Mesendoderm (in vitro differentiated cells): ENCODE measurements at places on chromosomes 4 and X.
A peak's percentile ranks its signal among the peaks of the same experiment; 100 is the strongest.

- no peak overlapping the region for H3K4me3 ChIP-seq
- DNase-seq, result no peak
- no peaks in the 10 kb centered on the region for H3K36me3 ChIP-seq
- no peak overlapping the region for H3K27ac ChIP-seq
- no peaks in the 10 kb centered on the region for H3K27me3 ChIP-seq
- H3K4me1 ChIP-seq, result no peaks in the 10 kb centered on the region
These were observed 320.2 kb upstream of the GATB start for GRCh38 chr4:152081024-152081423.

DNA sequence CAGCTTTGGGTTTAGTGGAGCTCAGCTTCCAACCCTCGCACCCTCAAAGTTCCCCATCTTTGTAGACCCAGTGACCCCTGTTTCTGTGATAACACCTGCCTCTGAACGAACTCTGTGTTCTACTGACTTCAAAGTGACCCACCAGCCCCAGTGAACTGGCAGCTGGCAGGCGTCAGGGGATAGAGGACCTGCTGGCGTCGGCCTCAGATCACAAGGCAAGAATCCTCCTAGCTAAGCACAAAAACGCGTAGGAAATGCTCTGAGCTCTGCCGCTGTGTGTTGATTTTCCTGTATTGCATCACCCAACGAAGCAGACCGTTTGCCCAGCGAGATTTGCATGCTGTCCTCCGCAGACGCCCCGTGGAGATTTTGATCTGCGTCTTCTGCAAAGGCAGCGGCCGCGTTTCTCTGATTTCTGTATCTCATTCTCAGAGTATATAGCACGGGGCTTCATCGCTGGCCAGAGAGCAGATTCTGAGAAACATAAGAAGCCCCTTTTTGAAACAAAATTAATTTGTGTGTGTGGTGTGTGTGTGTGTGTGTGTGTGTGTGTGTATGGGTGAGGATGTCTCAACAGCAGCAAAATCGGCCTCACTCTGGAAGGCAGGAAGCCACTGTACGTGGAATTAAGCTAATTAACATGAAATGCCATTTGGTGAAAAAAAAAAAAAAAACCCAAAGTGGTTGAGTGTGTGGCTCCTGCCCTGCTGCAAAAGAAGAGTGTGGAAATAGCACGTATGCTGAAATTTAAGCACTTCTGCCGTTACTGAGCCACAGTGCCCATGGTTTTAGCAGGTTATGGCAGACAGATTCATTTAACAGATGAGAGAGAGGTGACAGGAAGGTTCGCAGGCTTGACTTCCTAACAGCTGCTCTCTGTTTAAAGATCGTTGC, 29.2 kb upstream of the ASMTL start:
- peak overlapping the region; percentile 27 for H3K27ac ChIP-seq
- no peaks in the 10 kb centered on the region for H3K36me3 ChIP-seq
- no peaks in the 10 kb centered on the region for H3K27me3 ChIP-seq
- H3K4me1 ChIP-seq, result no peaks in the 10 kb centered on the region
- DNase-seq, result peak; percentile 94

- no peak overlapping the region for H3K4me3 ChIP-seq
- no peak overlapping the region for H3K27ac ChIP-seq
- H3K4me1 ChIP-seq, result no peaks in the 10 kb centered on the region
- H3K36me3 ChIP-seq, result no peaks in the 10 kb centered on the region
These were observed 8.9 kb upstream of the IGSF1 start for GRCh38 chrX:131298036-131298435.

DNA sequence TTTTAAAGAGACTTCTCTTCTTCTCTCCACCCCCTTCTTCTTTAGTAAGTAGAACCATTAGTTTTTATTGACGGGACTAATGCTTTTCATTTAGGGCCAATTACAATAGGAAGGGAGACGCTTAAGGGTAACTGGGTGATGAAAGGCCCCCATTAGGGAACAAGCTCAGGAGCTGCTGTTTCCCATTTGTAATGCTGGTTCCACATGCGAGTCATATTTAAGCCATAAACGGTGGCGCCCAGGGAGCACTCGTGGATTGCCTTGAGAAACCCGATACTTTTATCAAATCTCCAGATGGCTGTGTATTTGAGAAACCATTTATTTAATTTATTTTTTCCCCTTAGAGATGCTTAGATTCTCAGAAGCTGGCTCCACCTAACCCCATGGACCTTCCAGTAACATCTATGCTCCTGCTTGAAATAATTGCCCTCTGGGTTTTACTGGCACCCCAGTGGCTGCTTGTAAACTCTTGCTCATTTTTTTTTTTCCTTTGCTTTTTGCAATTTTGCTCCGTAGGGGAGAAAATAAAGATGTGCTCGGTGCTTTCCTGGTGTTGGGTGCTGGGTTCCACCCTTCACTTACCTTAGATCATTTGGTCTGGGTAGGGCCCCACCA, 124.2 kb upstream of the MSX1 start:
- DNase-seq, result no peak
- no peaks in the 10 kb centered on the region for H3K36me3 ChIP-seq
- no peak overlapping the region for H3K4me3 ChIP-seq
- H3K27ac ChIP-seq, result no peak overlapping the region
- H3K4me1 ChIP-seq, result no peaks in the 10 kb centered on the region

- H3K4me3 ChIP-seq, result no peak overlapping the region
- no peaks in the 10 kb centered on the region for H3K4me1 ChIP-seq
- H3K36me3 ChIP-seq, result no peaks in the 10 kb centered on the region
- H3K27ac ChIP-seq, result no peak overlapping the region
These were observed 61.9 kb downstream of the ARHGAP10 start for GRCh38 chr4:147793569-147794313.

DNA sequence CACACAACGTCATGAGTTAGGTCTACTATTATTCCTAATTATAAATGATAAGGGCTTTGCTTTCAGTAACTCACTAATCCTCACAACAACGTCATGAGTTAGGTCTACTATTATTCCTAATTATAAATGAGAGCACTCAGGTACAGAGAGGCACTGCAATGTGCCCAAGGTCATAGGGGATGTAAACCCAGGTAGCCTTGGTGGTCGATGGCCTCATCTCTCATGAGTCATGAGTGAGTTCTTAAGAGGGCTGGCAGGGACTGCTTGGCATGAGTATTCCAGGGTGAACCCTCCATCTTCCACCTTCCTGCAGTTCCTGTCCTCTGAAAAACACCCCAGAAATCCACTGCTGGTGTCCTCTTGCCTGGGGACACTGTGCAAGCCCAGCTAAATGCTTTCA, 317.1 kb downstream of the STK32B start:
- no peaks in the 10 kb centered on the region for H3K36me3 ChIP-seq
- no peaks in the 10 kb centered on the region for H3K27me3 ChIP-seq
- H3K4me1 ChIP-seq, result no peaks in the 10 kb centered on the region
- no peak overlapping the region for H3K27ac ChIP-seq
- no peak overlapping the region for H3K4me3 ChIP-seq

DNA sequence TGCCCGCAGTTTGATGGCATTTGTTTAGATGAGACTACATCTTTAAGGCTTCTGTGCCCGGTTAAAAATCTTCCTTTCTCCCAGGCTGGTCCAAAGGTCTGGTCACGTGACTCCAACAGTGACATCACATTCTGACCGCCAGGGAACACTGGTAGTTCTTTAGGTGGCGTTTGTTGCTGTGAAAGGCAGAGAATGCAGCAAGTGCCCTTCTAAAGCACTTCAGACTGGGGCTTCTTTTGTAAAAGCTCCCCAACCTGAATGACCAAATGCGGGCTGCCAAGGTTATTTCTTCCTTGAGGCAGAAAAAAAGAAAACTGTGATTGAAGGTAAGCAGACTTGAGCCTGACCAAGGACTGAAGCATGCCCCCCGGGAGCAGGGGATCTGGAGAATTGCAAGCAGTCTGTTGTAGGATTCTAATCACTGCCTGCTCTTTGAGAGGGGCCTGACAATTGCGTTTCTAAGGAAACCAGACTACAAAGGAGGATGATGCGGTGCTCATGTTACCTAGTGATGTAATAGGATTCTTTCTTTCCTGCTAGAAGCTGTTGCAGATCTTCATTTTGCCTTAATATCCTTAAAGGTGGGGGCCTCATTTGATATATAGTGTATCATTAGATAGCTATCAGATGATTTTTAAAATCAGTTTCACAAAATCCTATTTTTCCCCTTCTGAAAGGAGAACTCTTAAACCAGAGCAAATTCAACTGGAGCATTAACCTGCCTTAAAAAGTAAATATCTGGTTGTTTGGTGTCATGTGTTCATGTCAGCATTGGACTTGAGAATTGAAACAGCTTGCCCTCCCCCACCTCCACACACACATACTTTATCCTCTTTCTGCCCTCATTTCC, 133.1 kb downstream of the AKAP4 start:
- H3K36me3 ChIP-seq, result no peaks in the 10 kb centered on the region
- H3K27ac ChIP-seq, result peak overlapping the region; percentile 62
- H3K27me3 ChIP-seq, result no peaks in the 10 kb centered on the region
- H3K4me3 ChIP-seq, result no peak overlapping the region
- no peaks in the 10 kb centered on the region for H3K4me1 ChIP-seq
- DNase-seq, result peak; percentile 94

GRCh38 chr4:152044331-152045036, 283.7 kb upstream of the GATB start:
- H3K27ac ChIP-seq, result no peak overlapping the region
- no peak for DNase-seq
- H3K36me3 ChIP-seq, result no peaks in the 10 kb centered on the region
- no peak overlapping the region for H3K4me3 ChIP-seq
- H3K4me1 ChIP-seq, result no peaks in the 10 kb centered on the region
- no peaks in the 10 kb centered on the region for H3K27me3 ChIP-seq

DNA sequence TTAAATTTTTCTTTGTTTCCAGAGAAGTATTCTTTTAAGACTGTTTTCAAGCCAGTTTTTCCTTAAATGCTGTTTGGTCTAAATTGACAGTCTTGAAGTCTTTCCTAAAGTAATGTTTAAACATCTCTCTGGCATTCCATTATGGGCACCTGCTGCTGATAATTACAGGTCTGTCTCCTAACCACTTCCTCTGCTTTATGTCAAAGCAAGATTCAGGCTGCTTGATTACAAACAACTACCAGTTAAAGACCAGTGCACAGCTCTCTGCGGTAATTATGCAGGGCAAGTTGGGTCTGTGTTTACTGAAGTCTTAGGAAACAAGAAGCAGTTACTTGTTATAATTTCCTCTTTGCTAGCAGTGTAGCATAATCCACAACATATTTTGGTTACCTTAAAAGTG, 17.6 kb downstream of the UNC5C start:
- no peak for DNase-seq
- H3K4me3 ChIP-seq, result no peak overlapping the region
- H3K27me3 ChIP-seq, result no peaks in the 10 kb centered on the region
- H3K36me3 ChIP-seq, result no peaks in the 10 kb centered on the region

- DNase-seq, result no peak
- peaks cover 2% of the 10 kb centered on the region for H3K4me1 ChIP-seq
- H3K27ac ChIP-seq, result no peak overlapping the region
- no peaks in the 10 kb centered on the region for H3K27me3 ChIP-seq
These were observed 23.1 kb upstream of the KLHL2 start for GRCh38 chr4:165184220-165184619.

DNA sequence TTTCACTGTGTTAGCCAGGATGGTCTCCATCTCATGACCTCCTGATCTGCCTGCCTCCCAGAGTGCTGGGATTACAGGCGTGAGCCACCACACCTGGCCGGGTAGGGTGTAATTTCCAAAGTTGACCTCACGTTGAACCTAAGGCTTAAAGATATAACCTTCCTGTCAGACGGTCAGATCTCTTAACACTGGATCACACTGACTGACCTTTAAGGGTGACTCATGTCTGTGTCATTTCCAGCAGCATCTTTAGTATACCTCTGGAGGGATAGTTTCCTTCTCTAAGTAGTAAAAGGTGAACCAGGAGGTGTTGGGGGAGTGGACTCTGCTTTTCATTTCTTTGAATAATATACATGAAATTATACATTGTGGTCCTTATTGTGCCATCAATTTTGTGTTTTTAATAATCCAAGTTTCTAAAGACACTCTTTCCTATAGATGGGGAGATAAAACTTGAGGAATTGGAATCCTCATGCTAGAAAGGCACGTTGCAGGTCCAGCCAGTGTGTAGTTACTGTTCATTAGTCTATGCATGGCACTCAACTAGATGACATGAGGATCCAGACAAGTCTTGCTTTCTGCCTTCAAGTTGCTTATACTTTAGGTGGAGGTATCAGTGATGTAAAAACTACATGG, 45.7 kb downstream of the ARHGAP10 start:
- no peak overlapping the region for H3K27ac ChIP-seq
- H3K4me1 ChIP-seq, result peaks cover 2% of the 10 kb centered on the region
- no peaks in the 10 kb centered on the region for H3K27me3 ChIP-seq

GRCh38 chrX:386768-387575, at the start of gene PPP2R3B:
TSS of gene PPP2R3B (minus strand) at chrX:386907. CDS start at chrX:386691, 216 bp downstream.
- no peaks in the 10 kb centered on the region for H3K4me1 ChIP-seq
- H3K27ac ChIP-seq, result peak within 1 kb of the TSS; percentile 62
- peak; percentile 98 for DNase-seq
- H3K36me3 ChIP-seq, result no peaks in the 10 kb centered on the region

GRCh38 chr4:175635546-175635945, 176.5 kb downstream of the GPM6A start:
- no peak overlapping the region for H3K27ac ChIP-seq
- H3K4me3 ChIP-seq, result no peak overlapping the region
- no peaks in the 10 kb centered on the region for H3K36me3 ChIP-seq
- H3K4me1 ChIP-seq, result no peaks in the 10 kb centered on the region
- DNase-seq, result no peak
- H3K27me3 ChIP-seq, result no peaks in the 10 kb centered on the region

DNA sequence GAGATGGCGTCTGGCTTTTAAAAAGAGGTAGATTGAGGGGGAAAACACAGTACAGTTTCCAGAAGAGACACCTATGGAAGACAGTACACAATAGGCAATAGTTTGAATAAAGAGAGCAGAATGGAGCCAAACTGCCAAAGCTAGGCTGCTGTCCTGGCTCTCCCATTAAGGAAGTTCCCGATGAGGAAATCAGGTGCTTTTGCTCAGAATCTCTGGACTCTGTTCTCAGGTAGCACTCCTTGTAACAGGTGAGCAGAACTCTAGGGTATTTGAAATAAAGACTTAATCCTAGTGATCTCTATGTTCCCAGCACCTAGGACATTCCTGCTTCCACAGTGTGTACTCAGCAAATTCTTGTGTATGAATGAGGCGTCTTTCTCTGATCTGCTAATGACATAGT, 1.6 kb downstream of the EGF start:
- H3K27me3 ChIP-seq, result no peaks in the 10 kb centered on the region
- peak overlapping the region; percentile 14 for H3K4me3 ChIP-seq
- H3K27ac ChIP-seq, result no peak overlapping the region
- no peaks in the 10 kb centered on the region for H3K36me3 ChIP-seq
- H3K4me1 ChIP-seq, result peaks cover 17% of the 10 kb centered on the region

DNA sequence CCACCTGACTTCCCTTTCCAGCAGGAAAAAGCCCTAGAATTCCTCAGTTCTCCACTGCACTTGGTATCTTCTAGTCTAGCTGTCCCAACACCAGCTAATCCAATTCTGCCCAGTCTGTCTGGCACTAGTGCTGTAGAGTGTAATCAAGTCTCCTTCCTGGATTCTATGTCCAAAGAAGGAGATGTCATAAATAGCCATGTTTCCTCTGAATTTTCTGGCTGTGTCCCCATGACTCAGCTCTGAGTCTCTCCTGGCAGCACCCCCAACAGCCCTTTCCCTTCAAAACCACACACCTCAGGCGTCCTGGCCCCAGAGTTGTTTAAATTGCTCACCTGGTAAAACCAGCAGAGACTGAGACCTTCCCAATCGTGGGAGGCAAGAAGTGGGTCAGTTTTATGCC, 197.2 kb downstream of the GRXCR1 start:
- no peaks in the 10 kb centered on the region for H3K27me3 ChIP-seq
- DNase-seq, result no peak
- no peaks in the 10 kb centered on the region for H3K4me1 ChIP-seq
- H3K27ac ChIP-seq, result no peak overlapping the region
- H3K4me3 ChIP-seq, result no peak overlapping the region
